ENCODE measurements at places on chromosomes 3 and 15.

- DNase-seq, result no peak
Observed at GRCh38 chr3:99757966-99758365, 59.7 kb upstream of the CMSS1 start.

DNA sequence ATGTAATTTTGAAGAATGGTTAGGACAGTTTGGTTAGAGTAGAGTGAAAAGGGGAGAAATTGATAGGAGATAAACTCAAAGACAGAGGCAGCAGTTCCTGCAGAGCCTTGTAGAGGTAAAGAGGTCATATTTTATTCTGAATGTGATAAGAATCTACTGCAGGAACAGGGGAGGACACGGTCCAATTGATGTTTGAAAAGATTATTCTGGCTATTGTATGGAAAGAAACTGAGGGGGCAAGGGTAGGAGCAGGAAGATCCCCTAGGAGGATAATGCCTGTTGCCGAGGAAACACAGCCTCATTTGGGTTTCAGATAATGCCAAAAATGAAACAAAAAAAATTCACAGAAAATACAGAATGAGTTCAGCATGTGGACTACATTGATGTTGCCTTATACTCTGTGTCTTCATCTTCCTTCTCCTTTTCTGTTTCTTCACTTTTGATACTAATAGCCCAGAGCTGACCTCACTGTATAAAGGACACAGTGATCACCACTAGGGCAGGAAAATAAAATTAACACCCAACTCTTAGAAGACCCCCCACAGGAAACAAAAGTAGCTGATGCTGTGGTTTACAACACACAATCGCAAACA lies 454.6 kb upstream of the UBE2E2 start:
- no peak for DNase-seq

DNA sequence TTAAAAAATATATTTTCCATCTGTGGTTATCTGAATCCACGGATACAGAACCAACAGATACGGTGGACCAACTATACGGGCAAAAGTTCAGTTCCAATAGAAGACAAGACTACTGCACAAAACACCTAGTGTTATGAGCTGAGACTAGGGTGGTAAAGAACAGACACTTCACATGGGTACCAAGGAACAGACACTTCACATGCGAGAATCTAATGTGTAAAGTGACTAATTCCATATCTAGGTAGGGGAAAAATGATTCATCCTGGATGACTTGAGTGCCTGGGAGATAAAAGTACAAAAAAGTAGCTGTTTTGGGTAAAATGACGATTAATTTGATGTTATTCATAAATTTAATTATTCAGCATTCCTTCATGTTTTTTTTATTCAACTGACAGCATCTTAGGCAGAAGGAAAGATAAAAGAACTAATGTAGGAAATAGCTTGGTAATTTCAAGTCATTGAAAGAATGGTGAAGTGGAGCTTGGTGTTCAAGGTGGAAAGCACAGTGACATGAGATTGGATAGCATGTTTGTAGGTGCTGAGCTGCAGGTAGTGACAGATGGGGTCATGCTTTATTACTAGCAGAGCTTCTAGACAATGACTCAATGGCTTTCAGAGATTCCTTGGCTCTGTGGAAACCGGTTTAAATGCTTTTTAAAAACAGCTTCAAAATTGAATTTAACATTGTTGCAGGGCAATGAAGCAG lies 5.2 kb downstream of the CD200 start:
- no peak for DNase-seq

- no peak for DNase-seq
Observed at GRCh38 chr3:89179355-89180001, 72.1 kb downstream of the EPHA3 start.

DNA sequence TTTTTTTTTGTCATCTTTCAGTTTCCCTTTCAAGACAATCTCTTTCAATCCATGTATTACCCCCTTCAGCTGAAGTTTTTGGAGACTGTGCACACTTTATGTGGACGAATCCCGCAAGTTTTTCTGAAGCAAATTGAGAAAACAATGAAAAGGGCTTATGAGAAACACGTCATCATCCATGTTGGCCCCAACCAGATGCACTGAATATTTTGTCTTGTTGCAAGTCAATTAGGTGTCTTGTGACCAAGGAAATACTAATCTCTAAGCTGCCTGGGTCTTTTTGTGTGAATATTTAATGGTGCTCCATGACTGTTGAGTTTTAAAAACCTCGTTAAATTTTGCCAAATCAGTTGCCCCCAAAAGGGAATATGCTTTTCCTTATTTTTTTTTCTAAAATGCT lies 21.7 kb upstream of the PPP4R2 start:
- DNase-seq, result no peak

DNA sequence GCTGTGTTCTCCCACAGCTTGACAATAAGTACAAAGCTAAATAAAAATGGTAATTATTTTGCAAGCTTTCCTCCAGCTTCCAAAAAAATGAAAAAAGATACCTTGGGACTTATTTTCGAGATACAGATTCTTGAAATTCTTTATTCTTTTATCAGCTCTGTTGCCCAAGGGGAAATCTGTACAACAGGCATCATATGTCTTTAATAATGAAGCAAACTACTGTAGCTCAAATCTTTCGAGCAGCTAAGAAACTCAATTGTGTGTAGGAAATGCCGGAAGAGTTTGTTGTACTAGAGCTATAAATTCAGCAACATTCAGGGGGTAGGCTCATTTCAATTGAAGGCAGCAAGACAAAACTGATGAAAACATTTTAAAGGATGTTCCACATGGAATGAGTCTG lies 297.7 kb downstream of the GBE1 start:
- no peak for DNase-seq

- no peak for DNase-seq
Observed at GRCh38 chr3:185978516-185978915, 40.7 kb upstream of the TRA2B start.

- DNase-seq, result no peak
Observed at GRCh38 chr3:10518506-10519150, 13.2 kb upstream of the ATP2B2 start.

DNA sequence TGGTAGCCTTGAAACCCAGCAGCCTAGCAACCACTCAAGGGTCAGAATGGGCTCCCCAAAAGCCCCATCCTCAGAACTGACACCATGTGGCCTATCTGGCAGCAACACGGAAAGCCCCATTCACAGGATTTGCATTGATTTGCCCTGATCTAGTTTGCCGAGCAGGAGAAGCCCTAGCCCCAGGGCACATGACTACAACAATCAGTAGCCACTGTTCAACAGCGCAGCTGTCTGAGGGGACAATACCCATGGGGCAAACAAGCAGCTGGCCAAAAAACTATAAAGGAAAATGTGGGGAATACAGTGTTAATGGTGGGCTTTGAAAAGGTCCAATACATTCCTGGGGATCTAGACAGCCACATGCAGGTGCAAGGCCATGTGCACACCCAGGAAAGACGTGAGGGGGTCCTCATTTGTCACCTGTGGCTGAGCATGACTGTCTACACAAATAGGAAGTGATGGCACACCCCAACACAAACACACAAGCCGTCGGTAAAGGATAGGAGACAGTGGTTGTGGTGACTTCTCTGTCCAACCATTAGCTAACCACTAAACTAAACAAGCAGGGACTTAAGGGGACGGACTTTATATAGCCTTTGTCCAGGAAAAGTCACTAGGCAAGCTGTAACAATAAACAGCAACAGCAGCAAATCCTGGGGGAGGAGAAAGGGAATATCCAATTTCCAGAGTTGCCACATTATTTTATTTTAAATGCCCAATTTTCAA lies 113.7 kb downstream of the LRIG1 start:
- DNase-seq, result no peak

GRCh38 chr3:195112361-195112791 lies 158.6 kb downstream of the XXYLT1 start:
- no peak for DNase-seq

DNA sequence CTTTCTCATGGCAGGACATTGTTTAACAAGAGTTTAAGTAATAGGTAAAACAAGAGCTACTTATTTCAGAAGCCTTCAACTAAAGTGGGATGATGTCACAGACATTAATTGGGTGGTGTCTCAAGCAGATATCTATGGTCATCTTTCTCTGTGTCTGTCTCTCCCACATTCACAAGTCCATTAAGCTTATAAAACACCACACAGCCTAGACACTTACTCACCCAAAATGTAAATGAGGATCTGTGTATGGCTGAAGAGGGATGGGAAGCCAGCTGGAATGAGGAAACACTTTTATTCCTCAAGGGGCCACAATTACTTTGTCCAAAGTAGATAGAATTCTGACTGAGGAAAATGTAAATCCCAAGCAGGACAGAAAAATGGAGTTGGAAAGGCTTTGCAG lies 183.8 kb downstream of the THRB start:
- DNase-seq, result no peak

DNA sequence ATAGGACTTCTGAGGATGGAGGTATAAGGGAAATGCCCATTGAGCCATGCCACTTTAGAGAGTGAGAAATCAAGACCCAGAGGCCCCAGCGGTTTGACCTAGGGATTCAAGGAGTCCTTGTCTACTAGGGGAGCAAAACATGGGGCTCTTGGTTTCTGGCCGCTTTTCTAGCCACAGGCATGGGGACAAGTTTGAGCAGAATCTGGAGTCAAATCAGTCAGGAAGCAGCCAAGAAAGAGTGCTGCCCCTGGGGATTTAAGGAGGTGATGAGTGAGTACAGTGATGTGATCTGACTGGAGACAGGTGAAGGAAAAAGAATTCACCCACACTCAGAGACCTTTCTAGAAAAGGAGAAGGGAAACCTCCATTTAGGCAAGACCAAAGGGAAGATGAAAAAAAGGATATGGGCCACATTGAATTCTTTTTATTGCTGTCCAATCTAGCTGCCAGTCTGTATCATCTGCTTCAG lies 244.0 kb upstream of the TBC1D5 start:
- no peak for DNase-seq

GRCh38 chr15:100863796-100864267 lies 15.8 kb upstream of the ALDH1A3 start:
- no peak for DNase-seq

DNA sequence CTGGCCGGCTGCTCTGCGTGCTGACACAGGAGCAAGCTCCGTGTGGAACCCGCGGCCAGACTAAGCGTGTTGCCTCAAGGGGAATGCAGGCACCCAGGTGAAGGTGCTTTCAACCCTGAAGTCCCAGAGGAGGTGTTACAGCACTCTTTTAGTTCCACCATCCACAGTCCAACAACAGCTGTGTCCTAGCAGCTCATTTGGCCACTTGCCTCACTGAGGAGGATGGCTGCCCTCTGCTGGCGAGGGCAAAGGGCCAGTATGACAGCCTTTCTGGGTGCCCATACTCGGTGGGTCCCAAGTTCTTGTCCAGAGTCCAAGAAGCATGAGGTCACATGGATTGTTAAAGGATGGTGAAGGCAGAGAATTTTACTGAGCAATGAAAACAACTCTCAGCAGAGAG lies 87.8 kb downstream of the C3orf85 start:
- no peak for DNase-seq

Data from effector memory CD8-positive, alpha-beta T cell (primary cell).